ENCODE measurements at places on chromosomes 12 and 14. TPM values are rescaled to one million over a fixed set of nuclear protein-coding genes. Genes with fewer than 3 reads are reported as not detected.

Gene LTBP2
- 0.75 TPM for total RNA-seq

Gene HOXC9
- not detected for total RNA-seq

Gene ENDOU
- total RNA-seq, result not detected

- H3K4me1 ChIP-seq, result no peaks in the 10 kb centered on the region
- no peaks in the 10 kb centered on the region for H3K27me3 ChIP-seq
- no peak overlapping the region for H3K27ac ChIP-seq
These were observed 142.1 kb downstream of the TSPAN9 start for GRCh38 chr12:3219233-3219632.

GRCh38 chr12:65916991-65917695, 92.9 kb downstream of the HMGA2 start:
- H3K27ac ChIP-seq, result no peak overlapping the region
- peaks cover 23% of the 10 kb centered on the region for H3K36me3 ChIP-seq
- no peaks in the 10 kb centered on the region for H3K27me3 ChIP-seq
- peaks cover 2% of the 10 kb centered on the region for H3K4me1 ChIP-seq
- DNase-seq, result no peak

DNA sequence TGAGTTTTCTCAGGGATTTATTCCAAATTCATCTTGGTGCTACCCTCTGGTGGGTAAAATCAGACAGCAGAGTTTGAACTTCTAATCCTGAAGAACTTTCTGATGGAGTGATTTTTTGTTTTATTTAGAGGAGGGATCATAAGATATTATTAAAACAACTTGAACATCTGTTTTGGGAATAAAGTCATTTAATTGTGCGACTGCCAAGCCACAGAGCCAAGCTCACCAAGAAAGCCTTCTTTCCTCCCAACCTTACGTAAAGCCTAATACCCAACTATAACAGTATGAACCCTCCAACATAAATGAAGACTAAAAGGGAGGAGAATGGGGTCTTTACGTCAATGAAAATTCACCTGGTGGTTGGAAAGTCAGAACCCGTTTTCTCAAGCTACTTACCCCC, 205.5 kb upstream of the IGF1 start:
- no peaks in the 10 kb centered on the region for H3K27me3 ChIP-seq
- DNase-seq, result no peak
- H3K4me1 ChIP-seq, result 0 out of 2 replicates have a peak, but pooled peaks cover 3% of the 10 kb centered on the region
- H3K4me3 ChIP-seq, result no peak overlapping the region
- H3K27ac ChIP-seq, result no peak overlapping the region

GRCh38 chr14:22202313-22202712, 386.7 kb downstream of the DAD1 start:
- no peaks in the 10 kb centered on the region for H3K4me1 ChIP-seq
- peaks cover 3% of the 10 kb centered on the region for H3K36me3 ChIP-seq
- H3K27ac ChIP-seq, result no peak overlapping the region
- H3K4me3 ChIP-seq, result no peak overlapping the region

GRCh38 chr14:94322648-94323570, at the start of gene SERPINA6:
SERPINA6 (minus strand) TSS chr14:94323336; CDS start chr14:94314648, 8,688 bp downstream.
- H3K4me1 ChIP-seq, result no peaks in the 10 kb centered on the region
- no peak for DNase-seq
- no peaks in the 10 kb centered on the region for H3K27me3 ChIP-seq
- no peak within 1 kb of the TSS for H3K27ac ChIP-seq

- no peak within 1 kb of the TSS for H3K27ac ChIP-seq
- H3K36me3 ChIP-seq, result no peaks in the 10 kb centered on the region
- no peaks in the 10 kb centered on the region for H3K4me1 ChIP-seq
These were observed at the start of gene GAS2L3 for GRCh38 chr12:100573292-100574186. GAS2L3 (plus strand) TSS chr12:100573684; CDS start chr12:100594905, 21,221 bp downstream.

- H3K36me3 ChIP-seq, result no peaks in the 10 kb centered on the region
- no peak overlapping the region for H3K27ac ChIP-seq
- no peaks in the 10 kb centered on the region for H3K27me3 ChIP-seq
These were observed 151.8 kb upstream of the BTG1 start for GRCh38 chr12:92297405-92297804.

- H3K27me3 ChIP-seq, result no peaks in the 10 kb centered on the region
- no peak overlapping the region for H3K4me3 ChIP-seq
- no peak overlapping the region for H3K27ac ChIP-seq
- DNase-seq, result no peak
- peaks cover 13% of the 10 kb centered on the region for H3K36me3 ChIP-seq
These were observed 28.3 kb downstream of the DUSP16 start for GRCh38 chr12:12534166-12534866.

All from H9 (cell line).